Nucleus accumbens (tissue), 56 donors: ENCODE measurements at places on chromosomes 7 and 10.
A peak's percentile ranks its signal among the peaks of the same experiment; 100 is the strongest.

DNA sequence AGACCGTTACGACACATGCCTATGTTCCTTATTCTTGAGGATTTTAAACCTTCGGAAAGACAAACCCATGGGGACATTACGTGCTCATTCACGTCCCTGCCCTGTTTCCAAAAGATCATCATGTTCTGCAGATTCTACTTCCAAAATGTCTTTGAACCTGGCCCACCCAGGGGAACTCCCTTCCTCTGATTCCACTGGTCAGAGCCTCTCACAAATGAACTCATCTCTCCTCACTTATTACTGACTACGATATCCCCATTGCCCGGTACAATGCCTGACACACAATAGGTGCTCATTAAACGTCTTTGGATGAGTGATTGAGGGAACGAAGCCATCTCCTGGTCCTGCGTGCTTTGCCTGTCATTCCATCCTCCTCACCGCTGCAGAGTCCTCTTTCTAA, 168.3 kb upstream of the RNF32 start:
- DNase-seq = no peak

- no peak for DNase-seq
Observed at GRCh38 chr10:513393-513792, 176.1 kb downstream of the DIP2C start.

GRCh38 chr7:81924494-81924893, 154.6 kb upstream of the HGF start:
- no peak for DNase-seq

- no peak for DNase-seq
Observed at GRCh38 chr10:20228729-20229128, 412.5 kb downstream of the PLXDC2 start.

- no peak for DNase-seq
Observed at GRCh38 chr7:142405122-142405765, 147.4 kb upstream of the PRSS58 start.

GRCh38 chr10:128103229-128103714, 23.0 kb downstream of the MKI67 start:
- no peak for DNase-seq

DNA sequence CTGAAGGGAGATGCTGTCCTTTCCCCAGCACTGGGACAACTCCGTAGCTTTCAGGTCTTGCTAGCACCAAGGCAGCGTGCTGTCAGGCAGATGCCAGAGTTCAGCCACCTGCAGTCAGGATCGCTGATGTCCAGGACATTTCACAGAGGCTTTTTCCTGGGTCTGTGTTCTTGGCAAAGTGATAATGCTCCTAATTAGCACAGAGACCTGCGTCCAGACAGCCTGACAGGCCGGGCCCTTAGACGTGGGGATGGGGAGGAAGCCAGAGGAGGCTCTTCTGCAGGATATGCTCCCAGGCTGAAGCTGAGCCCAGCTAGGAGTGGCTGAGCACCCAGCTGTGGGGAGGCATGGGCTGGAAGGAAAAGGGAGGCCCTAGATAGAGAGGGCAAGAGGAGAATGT, 82.5 kb upstream of the TBX20 start:
- no peak for DNase-seq

GRCh38 chr7:85160223-85160622, 26.6 kb downstream of the SEMA3D start:
- DNase-seq = no peak

GRCh38 chr10:60810437-60811182, 32.3 kb downstream of the CDK1 start:
- no peak for DNase-seq

GRCh38 chr7:151382079-151382885, 27.6 kb downstream of the WDR86 start:
- DNase-seq = no peak

- no peak for DNase-seq
Observed at GRCh38 chr7:131281266-131282048, 46.2 kb upstream of the MKLN1 start.

DNA sequence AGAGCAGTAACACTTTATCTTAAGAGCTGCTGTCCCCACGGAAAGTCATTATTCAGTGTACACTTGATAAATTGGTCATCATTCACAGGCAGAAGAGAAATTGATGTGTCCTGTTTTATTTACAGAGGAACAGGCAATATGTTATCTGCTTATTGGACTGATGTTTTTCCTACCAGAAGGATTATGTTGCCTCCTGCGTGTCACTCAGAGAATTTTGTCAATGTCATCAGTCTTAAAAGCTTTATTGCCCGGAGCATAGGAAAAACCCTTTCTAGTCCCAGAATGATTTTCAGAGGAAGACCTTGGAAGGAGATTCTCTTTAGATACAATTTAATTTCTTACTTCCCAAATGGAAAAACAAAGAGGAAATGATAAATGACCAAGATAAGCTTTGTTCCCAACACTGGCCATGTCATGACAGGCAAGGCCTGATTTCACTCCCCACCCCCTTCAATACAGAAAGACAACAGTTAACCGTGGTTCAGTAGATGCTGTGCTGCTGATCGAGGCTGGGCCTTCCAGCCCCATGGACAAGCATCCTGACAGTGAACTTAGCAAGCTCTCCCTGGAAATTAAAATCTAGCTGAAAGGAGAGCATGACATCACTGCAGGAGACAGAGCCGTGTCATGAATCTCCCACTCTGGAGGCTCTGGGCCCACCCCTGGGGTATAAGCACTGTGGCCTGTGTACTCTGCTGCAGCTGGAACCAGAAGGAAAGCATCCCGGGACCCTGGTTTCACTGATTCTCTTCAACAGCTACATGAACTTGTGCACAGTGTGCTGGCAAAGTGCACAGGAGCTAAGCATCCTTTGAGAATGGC, 118.8 kb upstream of the LYZL2 start:
- no peak for DNase-seq

- DNase-seq = no peak
Observed at GRCh38 chr10:86665218-86665607, 3.1 kb upstream of the LDB3 start.

GRCh38 chr7:55427342-55427741, 62.2 kb downstream of the LANCL2 start:
- no peak for DNase-seq

GRCh38 chr7:105339404-105340323, 49.1 kb downstream of the SRPK2 start:
- no peak for DNase-seq

GRCh38 chr10:82691211-82691610, 816.2 kb downstream of the NRG3 start:
- no peak for DNase-seq

GRCh38 chr10:66927971-66928770, 2.3 kb downstream of the LRRTM3 start:
- DNase-seq = peak; percentile 21

DNA sequence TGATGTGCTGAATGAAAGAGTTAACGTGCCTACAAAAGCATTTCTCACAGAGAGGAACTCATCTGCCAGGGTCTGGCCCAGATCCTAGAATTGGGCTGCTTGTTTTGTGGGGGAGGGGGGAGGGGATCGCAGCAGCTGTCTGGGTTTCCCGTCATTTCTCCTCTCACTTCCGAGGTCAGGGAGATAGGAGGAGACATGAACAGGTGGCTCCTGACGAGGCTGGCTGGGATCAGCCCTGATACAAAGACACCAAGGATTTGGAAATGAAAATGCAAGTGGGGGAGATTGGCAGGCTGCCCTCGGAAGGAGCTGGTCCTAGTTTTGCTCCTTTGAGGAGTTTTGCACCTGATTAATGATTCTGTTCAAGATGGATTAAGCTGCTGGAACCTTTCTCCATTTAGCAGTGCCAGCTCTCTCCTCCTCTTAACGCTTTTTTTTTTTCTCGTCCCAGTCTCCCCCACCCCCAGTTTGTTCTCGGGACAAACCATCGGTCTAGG, 86.8 kb upstream of the KMT2C start:
- DNase-seq = peak; percentile 54

DNA sequence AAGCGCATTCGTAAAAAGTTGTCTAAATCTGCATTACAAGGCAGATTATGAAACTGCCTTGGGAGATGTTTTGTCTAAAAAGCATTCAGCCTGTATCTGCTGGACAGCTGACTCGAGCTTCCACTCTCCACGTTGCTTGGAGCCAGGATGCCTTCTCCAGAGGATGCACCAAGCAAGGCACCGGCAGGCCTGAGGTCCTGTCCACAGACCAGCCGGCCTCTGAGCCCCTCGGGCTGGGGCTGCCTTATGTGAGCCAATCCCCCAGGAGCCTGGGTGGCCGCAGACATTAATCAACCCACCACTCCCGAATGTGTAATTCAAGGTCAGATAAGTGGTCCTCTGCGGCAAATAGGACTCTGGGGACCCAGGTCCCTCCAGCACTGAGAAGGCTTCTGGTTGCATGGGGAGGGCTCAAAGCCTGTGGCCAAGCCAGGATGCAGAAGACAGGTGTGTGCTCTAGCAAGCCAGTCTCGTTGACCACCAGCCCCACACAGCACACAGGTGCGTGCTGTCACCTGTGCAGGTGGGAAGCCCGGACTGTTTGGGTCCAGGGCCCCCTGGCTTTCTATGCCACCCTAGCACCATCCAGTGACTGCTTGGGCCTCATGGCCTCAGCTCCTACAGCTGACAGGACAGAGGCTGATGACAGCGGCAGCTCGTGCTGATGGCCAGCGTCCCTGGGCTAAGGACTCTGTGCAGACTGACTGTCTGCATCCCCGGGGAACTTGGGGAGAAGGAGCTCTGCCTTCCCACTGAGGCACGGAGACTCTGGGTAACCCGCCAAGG, 4.8 kb upstream of the RET start:
- no peak for DNase-seq

DNA sequence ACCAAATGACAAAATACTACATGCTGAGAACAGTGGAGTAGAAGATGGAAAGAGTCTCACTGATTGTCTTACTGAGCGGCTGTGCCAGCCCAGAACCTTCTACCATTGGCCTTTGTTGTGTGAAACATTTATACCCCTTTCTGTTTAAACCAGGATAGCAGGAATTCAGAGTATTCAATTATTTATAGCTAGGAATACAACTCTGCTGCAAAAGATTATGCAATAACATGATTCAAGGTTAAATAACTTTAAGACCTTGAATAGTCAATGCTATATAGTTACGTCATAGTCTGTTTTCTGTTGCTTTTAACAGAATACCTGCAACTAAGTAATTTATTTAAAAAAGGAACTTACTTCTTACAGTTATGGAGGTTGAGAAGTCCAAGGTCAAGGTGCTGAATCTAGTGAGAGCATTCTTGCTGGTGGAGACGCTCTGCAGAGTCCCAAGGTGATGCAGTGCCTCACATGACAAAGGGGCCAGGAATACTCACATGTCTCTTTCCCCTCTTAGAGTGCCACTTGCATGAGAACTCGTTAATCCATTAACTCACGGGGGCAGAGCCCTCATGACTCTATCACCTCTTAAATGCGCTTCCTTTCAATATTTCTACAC, 371.8 kb downstream of the MDFIC start:
- no peak for DNase-seq

DNA sequence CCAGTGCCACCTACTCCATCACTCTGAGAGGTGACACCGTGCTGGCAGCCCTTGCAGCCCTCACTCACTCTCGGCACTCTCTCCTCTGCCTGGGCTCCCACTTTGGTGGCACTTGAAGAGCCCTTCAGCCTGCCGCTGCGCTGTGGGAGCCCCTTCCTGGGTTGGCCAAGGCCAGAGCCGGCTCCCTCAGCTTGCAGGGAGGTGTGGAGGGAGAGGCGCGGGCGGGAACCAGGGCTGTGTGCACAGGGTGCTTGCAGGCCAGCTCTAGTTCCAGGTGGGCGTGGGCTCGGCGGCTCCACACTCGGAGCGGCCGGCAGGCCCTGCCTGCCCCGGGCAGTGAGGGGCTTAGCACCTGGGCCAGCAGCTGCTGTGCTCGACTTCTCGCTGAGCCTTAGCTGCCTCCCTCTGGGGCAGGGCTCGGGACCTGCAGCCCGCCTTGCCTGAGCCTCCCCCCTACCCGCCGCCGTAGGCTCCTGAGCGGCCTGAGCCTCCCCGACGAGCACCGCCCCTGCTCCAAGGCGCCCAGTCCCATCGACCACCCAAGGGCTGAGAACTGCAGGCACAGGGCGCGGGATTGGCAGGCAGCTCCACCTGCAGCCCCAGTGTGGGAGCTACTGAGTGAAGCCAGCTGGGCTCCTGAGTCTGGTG, 48.7 kb upstream of the SLC35G1 start:
- DNase-seq = no peak

DNA sequence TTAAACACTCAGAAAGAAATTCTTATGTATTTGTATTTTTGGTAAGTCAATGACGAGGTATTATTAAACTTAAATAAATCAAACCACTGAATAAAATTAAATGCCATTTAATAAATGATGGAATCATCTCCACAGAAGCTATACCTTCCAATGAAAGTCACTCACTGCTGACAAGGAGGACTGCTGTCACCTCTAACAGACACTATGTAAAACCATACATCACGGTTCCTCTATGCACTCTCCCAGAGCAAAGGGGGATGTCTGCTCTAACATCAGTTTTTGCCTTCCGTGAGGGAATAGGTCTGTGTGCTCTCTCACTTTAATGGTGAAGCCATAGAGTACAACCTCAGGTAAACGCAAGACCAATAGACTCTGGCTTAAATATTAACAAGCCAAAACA, 99.7 kb upstream of the DDC start:
- DNase-seq = no peak

GRCh38 chr10:71860243-71861029, 9.4 kb upstream of the PSAP start:
- DNase-seq = peak; percentile 85

DNA sequence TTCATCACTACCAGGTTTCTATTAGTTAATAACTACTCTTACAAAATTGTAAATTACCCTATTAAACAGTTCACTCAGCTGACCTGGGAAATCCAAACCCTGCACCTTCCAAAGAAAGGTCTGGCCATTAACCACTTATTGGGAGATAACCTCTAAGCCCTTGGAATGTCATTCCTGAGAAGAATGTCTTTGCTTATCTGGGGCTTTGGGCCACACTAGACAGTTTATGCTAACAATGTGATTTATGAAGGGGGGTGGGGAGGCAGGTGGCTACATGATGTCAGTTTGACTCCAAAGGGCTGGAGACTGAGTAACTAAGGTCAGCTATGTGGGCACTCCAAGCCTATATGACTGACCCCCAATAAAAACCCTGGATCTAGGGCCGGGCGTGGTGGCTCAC, 50.7 kb downstream of the AKR1D1 start:
- DNase-seq = no peak

- no peak for DNase-seq
Observed at GRCh38 chr7:81333004-81333403, 414.2 kb upstream of the SEMA3C start.

DNA sequence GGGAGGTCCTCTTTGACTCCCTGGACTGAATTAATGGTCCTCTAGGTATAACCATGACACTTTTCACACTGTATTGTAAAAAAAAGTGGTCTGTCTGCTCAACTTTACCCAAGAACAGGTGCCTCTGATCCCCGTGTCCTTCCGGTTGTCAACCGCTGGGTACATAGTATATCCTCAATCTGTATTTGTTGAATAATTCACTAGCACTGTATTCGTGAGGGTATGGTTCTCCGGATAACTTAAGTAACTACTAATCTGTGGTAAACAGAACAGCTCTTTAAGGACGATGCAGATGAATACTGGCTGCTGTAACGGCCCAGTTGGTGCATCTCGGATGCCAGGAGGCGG, 472 bp upstream of the ADAM22 start:
- DNase-seq = no peak

DNA sequence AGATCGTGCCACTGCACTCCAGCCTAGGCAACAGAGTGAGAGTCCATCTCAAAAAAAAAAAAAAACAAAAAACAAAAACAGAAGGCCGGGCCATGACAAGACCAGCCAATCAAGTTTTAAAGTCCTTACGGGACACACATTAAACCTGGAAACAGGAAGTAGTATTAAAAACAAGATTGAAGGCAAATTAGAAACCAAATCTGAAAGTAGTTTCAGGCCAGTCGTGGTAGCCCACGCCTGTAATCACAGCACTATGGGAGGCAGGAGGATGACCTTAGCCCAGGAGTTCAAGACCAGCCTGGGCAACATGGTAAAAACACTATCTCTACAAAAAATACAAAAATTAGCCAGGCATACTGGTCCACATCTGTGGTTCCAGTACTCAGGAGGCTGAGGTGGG, 18.1 kb downstream of the PSAP start:
- DNase-seq = no peak
